ENCODE measurements at places on chromosomes 11 and 22.
A peak's percentile ranks its signal among the peaks of the same experiment; 100 is the strongest.

DNA sequence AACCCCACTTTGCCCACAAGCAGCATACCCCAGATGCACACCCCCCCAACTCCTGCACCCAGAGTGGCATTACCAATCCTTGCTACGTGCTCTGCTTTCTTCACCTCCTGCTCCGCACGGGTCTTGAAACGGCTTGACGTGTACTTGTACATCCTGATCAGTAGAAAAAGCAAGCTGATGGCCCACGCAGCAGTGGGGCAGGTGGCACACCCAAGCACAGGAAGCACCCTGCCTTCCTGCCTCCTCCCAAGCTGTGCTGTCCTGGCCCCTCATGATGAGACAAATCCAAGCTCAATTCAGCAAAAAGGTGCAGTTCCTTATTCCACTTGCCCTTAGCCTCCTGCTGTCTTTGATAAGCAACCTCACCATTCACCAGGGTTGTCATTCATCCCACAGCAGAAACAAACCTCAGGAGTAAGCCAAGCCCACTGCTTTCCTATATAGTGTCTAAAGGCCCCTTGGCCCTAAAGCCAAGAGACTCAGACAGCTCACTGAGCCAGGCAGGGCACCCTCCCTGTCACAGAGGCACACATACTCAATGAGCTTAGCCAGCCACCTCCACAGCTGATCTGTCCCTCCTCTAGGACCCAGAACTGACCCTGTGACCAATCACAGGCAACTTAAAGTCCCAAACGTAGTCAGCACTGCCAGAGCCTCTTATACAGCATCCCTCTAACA is 27.8 kb downstream of the MORC2 start:
- DNase-seq, result no peak

DNA sequence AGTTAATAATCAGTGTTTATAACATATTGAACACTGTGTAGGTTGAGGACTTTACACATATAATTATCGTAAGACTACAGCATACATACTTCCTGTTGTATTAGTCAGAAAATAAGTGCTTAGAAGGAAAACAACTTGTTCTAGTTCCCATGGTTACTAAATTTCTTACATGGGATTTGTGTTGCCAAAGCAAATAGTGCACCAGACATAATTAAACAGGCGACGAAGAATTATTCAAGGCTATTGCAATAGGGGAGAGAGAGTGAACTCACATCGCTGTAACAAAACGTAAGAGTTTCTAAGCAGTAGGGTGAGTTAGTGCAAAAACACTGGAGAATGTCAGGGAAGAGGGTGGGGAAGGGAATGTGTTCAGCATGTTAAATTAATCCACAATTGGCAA is 347.8 kb downstream of the CNTN5 start:
- DNase-seq, result no peak

GRCh38 chr11:66133216-66133775 is 63.2 kb downstream of the PACS1 start:
- DNase-seq, result no peak

GRCh38 chr11:119531056-119531455 is 108.1 kb upstream of the THY1 start:
- no peak for DNase-seq

DNA sequence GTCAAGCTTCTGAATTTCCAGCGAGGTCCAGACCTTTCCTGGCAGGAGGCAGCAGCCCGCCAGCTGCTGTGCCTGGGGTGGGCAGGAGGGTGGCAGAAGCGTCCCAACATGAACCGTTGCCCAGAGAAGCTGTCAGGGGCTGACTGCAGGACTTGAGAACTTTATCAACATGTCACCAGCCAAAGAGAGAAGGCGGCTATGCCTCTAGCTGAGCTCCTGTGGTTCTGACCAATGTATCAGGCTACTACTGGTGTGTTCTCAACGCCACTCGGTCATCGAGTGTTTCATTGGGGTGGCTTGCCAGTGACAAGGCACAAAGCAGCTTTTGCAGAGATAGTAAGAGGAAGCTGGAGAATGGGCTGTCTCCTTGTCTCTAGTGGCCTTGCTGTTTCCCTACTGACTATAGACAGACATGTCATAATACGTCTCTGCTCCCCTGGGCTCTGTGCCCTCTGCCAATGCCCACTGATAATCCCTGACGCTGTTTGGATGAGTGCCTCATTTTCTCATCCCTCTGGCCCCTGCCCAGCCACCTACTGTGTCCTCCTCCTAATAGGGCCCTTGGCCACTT is 17.6 kb upstream of the ASCC2 start:
- DNase-seq, result no peak

DNA sequence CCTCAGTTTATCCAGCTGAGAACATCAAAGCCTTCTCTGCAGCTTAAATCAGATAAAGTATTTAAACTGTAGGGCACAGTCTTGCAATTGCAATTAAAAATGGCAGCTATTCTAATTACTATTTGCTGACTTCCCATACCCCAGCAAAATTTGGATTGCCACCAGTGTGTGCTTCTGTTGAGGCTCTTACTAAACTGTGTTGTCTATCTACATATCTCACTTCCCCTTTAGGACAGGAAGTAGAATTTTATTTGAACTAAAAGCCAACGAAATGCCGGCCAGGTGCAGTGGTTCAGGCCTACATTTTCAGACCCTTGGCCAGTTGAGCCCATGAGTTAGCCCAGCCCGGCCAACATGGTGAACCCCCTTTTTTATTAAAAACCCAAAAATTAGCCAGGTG is 7.1 kb downstream of the SAA4 start:
- no peak for DNase-seq

DNA sequence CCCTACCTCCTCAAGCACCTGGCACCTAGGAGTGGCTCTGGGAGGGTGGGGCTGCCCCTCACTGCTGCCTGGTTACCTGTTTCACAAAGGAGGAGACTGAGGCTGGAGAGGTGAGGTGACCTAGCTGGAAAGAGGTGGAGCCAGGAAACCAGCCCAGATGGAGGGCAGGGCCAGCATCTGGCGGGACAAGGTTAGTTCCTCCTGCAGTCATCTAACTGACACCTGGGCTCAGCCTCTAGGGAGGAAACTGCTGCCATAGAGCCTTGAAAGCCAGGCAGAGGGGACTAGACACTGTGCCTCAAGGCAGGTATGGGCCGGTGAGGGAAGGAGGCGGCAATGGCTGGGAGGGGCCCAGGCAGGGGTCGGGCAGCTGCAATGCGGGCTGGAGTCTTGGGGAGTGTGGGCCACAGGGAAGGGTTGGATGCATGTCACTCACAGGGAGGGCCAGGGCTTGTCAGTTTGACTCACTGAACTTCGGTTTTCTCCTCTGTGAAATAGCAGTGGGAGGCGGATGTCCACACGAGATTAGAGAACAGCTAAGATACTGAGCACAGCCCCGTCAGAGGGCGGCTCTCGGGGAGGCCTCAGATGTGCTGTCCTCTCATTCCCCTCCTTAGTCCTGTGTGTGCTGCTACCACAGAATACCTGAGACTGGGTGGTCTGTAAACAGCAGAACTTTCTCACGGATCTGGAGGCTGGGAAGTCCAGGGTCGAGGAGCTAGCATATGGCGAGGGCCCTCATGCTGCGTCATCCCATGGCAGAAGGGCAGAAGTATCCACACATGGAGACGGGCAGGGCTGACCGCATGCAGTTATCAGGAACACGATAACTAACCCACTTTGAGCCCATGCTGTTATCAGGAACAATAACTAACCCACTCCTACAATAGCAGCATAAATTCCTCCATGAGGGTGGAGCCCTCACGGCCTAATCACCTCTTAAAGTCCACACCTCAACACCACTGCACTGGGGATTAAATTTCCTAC is 16.1 kb downstream of the MGAT3 start:
- DNase-seq, result no peak

DNA sequence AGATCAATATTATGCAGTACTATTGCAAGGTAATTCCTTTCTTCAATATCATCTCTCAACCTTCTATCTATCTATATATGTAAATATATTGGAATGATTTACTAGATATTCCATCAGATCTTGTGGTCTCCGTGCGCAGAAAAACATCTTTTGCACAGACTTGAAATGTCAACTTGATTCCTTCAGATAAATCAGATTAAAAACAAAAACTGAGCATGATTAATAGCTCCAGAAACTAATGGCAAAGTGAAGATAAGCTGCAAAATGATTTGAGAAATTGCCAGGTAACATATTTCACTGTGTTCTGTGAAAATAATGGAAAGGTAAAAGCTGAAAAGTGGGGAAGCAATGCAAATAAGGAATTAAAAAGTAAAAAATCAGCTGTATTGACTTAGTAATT is 200.1 kb upstream of the CTSC start:
- DNase-seq, result no peak

- no peak for DNase-seq
Observed at GRCh38 chr11:85685125-85685819, 723 bp downstream of the CCDC89 start.

GRCh38 chr11:121321614-121322243 is 29.2 kb downstream of the SC5D start:
- no peak for DNase-seq

- DNase-seq, result no peak
Observed at GRCh38 chr11:44787070-44787469, 60.3 kb downstream of the TSPAN18 start.

GRCh38 chr11:79262221-79262620 is 178.6 kb downstream of the TENM4 start:
- DNase-seq, result peak; percentile 15

GRCh38 chr11:14269692-14270573 is 89.0 kb downstream of the RRAS2 start:
- no peak for DNase-seq

- DNase-seq, result no peak
Observed at GRCh38 chr11:12189543-12190235, 79.3 kb downstream of the MICAL2 start.

- no peak for DNase-seq
Observed at GRCh38 chr11:115959081-115959486, 454.9 kb upstream of the CADM1 start.

GRCh38 chr22:16964366-16964765 is 43.7 kb downstream of the GAB4 start:
- DNase-seq, result no peak

- no peak for DNase-seq
Observed at GRCh38 chr11:44725757-44726282, 942 bp upstream of the TSPAN18 start.

DNA sequence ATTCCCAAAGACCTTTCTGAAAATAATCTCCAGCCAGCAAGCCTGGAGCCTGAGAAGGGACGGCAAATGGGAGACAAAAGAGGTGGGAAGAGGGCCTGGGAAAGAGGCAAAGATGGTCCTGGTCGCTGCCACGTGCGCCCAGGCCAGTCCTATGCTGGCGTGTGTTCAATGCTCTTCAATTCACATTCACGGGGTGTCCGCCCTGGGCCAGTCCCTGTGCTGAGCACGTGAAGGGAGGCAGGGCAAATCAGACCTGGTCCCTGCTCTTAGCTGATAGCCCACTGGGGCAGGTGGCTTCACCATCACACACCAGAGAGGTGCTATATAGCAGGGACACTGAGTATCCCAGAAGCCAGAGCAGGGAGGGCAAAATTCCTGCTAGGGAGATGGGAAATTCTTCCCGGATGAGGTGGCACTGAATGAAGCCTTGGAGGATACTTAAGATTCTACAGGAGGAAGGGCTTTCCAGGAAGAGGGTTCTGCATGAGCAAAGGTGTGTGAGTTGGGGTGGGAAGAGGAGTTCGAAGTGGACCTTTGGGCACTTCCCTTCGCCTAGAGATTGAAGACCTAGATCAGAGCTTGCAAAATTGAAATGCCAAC is 148.2 kb downstream of the CHST1 start:
- DNase-seq, result no peak

GRCh38 chr11:94639901-94640721 is 72.9 kb downstream of the PIWIL4 start:
- DNase-seq, result no peak

DNA sequence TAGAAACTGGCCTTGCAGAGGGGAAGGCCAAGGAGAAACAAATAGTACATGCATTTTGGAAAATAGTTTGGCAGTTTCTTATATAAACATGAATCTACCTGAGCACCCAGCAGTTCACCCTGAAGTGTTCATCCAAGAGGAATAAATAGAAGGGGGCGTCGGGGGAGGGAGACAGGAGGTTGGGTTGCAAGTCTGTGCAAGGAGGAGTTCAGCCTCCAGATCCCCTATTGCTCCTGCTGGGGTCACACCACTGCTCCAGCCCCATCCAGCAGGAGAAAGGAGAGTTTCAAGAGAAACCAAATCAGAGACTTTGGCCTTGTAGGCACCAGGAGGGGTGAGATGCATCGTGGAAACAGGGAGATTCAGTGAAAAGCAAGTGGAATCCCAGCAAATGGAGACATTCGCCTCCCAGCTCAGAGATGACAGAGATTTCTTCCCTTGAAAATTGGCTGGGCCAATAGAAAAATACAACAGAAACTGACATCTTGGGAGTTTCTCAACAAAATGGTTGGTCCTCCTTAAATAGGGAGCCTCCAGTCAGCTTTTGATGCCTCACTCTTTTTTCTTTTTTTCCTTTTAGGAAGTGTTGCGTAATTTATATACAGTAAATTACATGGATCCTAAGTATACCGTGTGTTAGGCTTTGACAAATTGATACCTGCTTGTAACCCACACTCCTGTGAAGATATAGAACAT is 34.1 kb downstream of the OTOG start:
- no peak for DNase-seq

DNA sequence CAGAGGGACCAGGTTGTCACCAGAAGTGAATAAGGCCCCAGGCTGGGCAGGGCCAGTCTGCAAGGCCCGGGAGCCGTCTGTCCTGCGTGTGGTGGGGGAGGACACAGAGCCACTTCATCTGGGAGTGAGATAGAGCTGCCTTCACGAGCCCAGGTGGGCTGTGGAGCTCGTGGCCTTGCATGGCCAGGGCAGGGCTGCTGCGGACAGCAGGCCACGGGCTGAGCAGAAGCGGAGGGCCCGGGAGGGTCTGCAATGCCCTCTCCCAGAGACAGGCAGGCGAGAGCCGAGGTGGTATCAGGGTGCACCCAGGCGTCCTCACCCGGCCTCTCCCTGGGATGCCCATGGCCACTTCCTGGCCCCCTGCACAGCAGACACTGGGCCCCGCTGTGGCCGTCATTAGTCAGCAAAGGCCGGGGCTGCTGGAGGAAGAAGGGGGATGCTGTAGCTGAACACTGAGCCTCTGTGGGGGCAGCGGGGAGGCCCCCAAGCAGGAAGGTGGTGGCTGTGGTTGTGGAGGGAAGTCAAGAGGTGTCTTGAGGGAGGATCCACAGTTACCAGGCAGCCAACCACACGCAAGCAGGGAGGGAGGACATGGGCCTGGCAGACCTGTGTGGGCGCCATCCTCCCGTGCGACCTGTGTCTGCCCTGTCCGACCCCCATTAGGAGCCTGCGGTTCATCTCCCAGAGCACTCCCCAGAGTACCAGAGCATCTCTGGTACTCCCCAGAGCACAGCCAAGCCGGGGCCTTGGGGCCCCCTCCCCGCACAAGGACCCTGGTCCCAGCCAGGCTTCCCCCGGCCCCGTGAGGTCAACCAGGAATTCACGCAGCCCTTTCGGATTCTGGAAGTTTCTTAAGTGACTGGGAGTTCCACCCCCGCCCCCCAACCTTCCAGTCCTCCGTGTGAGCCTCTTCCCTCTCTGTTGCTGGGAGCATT is 1109.5 kb downstream of the BRD1 start:
- no peak for DNase-seq

GRCh38 chr11:62141111-62142042 is 17.6 kb downstream of the INCENP start:
- DNase-seq, result no peak

Measured in skin of body (tissue), 3 donors.